ENCODE measurements at places on chromosomes 4 and X.

DNA sequence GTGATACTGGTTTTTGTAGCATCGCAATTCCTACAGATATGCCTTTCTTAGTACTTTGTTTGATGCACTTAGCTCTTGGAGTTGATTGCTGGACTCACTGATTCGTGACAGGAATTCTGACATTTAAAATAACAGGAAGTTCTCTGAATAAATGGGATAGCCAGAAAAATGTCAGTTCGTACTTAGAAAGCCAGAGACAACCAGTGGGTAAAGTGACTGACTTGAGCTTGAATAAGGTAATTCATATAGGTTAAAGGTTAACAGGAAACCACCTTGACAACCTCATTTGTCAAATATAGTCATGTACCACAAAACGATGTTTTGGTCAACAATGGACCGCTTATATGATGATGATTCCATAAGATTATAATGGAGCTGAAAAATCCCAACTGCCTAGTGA is 181.4 kb downstream of the RPA4 start:
- H3K4me3 ChIP-seq, result no peak overlapping the region
- no peaks in the 10 kb centered on the region for H3K4me1 ChIP-seq
- DNase-seq, result no peak
- no peaks in the 10 kb centered on the region for H3K27me3 ChIP-seq
- no peak overlapping the region for H3K27ac ChIP-seq
- no peaks in the 10 kb centered on the region for H3K36me3 ChIP-seq

GRCh38 chr4:106530024-106530361 is 161.4 kb upstream of the GIMD1 start:
- H3K27me3 ChIP-seq, result no peaks in the 10 kb centered on the region
- no peak for DNase-seq
- H3K27ac ChIP-seq, result no peak overlapping the region
- H3K4me1 ChIP-seq, result no peaks in the 10 kb centered on the region

DNA sequence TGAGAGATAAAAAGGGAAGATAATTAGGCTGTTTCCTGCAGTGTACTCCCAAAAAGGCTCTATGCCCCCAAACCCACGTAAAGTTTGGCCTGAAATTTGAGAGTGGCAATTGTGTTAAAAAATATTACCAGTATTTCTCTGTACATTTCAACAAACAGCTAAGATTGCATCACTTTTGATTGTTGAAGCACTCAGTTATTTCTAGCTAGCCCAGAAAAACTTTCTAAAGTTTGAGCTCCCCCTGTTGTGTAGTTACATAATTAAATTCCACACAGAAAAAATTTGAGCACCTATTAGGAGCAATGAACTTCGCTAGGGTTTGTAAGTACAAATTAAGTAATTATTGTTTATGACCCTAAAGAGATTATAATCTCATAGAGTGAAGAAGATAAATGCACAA is 109.4 kb downstream of the DLG3 start:
- no peaks in the 10 kb centered on the region for H3K36me3 ChIP-seq
- H3K27ac ChIP-seq, result no peak overlapping the region
- H3K4me3 ChIP-seq, result no peak overlapping the region
- H3K27me3 ChIP-seq, result no peaks in the 10 kb centered on the region

- no peaks in the 10 kb centered on the region for H3K4me1 ChIP-seq
- DNase-seq, result no peak
- H3K4me3 ChIP-seq, result no peak overlapping the region
- H3K27ac ChIP-seq, result no peak overlapping the region
- H3K36me3 ChIP-seq, result no peaks in the 10 kb centered on the region
Measured at GRCh38 chr4:173486714-173487392, 43.2 kb downstream of the HAND2 start.

DNA sequence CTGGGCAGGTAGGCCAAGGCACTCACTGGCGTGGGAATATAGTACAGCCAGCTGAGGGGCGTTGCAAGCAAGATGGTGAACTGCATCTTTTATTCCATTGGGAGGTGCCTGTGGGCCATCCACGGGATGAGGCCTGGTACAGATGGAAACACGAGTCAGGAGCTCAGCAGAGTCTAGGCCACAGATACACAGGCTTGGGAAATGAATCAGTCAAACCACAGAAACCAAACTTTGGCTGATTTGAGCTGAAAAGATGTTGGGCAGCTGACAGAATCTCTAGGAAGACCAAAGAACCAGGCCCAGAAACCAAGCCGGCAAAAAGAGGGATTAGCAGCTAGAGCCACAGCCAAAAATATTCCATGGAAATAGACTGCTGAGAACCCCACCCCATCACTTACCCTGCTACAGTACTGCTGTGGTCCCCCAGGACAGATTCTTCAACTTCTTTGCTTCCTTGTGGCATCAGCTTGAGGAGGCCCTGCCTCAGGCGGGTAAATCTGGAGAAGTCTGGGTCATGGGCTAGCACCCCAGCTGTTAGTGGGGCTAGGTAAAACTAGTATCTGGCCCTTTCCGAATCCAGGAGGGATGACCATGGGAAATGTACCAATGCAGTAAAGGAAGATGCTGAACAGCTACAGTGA is 75.4 kb downstream of the TMEM131L start:
- peaks cover 1% of the 10 kb centered on the region for H3K4me1 ChIP-seq
- no peaks in the 10 kb centered on the region for H3K27me3 ChIP-seq
- no peak overlapping the region for H3K27ac ChIP-seq
- DNase-seq, result no peak

DNA sequence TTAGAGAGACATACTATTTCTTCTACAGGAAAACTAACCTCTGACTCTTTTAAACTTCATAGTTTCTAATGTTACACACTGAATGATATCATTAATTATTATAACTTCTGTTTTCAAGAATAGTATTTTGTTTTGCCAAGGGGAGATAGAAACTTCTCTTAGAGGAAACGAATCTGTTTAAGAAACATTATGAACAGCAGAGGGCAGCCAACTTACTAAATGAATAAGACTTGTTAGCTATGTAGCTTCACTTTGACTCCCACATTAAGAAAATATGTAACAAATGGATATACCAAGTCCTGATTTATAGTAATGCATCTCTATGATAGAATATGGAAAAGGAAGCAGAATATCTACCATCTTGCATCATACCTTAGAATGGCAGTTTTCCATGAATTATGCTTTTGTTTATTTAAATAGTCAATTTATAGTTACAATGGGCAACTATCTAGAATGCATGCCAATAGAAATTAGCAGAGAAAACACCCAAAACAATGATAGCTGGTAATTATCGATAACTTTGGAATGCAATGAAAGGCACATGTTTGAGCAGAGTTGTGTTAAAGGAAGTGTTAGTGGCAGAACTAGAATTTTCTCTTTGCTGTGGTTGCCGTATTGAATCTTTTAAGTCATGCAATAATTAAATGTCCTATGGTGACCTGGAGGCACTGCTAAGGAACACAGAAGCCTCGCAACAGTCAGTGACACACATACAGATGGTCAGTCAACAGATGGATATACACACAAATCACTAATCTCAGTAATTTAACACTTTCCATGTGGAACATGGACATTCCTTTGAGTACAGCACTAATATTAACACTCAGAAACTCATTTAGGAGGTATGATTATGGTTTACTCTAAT is 105.7 kb upstream of the PDLIM3 start:
- H3K4me3 ChIP-seq, result no peak overlapping the region
- no peaks in the 10 kb centered on the region for H3K36me3 ChIP-seq
- H3K27me3 ChIP-seq, result no peaks in the 10 kb centered on the region
- peaks cover 2% of the 10 kb centered on the region for H3K4me1 ChIP-seq
- no peak overlapping the region for H3K27ac ChIP-seq

DNA sequence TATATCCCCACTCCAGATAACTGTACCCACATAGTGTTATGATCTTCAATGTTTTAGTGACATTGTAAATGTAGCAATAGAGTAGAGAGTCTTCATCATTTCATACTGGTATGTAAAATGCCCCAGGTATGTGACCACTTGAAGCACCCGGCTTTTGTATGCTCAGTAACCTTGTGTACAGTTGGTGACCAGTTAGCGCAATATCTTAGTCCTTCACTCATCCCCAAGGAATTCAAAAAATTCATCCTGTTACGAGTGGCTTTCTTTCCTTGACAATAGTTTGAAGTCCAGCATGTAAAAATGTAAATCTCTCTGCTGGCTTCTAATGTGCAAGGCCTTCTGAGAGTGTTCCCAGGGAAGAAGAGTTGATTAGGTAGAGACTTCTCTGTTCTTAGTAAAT is 145.6 kb downstream of the ARX start:
- no peaks in the 10 kb centered on the region for H3K4me1 ChIP-seq
- H3K27ac ChIP-seq, result no peak overlapping the region
- no peaks in the 10 kb centered on the region for H3K27me3 ChIP-seq
- no peak overlapping the region for H3K4me3 ChIP-seq
- no peaks in the 10 kb centered on the region for H3K36me3 ChIP-seq
- DNase-seq, result no peak

DNA sequence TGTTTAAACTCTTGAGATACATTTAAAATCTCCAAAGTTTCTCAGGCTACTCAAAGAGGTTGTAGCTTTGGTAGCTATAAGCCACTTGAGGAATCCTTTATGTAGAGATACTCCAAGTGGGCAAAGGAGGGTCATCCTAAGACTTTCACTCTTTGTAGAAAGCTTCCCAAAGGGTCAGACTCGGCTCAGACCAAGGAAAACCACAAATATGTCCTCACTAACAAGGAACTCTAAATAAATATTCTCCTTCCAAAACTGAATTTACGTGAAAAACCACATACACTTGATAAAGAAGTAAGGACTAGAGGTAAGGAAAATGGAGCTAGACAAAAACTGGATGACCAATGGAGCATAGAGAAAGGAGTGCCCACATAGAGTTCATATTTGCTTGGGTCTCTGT is 41.7 kb upstream of the DDX60 start:
- DNase-seq, result no peak
- no peak overlapping the region for H3K4me3 ChIP-seq
- H3K27me3 ChIP-seq, result no peaks in the 10 kb centered on the region
- H3K27ac ChIP-seq, result no peak overlapping the region

DNA sequence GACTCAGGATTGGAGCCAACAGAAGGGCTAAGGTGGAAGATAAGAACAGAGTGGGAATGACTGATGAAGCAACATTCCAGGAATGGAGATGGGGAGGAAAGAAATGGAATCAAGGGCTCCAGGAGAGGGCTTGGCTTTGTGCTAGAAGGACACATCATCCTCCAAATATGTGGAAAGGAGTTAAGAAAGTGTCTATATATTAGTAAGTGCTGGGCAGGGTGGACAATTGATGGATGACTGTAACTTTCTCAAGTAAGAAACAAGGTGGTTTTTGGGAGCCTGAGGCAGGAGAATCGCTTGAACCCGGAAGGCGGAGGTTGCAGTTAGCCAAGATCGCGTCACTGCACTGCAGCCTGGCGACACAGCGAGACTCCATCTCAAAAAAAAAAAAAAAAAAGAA is 71.6 kb upstream of the NFKB1 start:
- H3K4me1 ChIP-seq, result no peaks in the 10 kb centered on the region
- H3K27me3 ChIP-seq, result no peaks in the 10 kb centered on the region
- H3K4me3 ChIP-seq, result no peak overlapping the region

DNA sequence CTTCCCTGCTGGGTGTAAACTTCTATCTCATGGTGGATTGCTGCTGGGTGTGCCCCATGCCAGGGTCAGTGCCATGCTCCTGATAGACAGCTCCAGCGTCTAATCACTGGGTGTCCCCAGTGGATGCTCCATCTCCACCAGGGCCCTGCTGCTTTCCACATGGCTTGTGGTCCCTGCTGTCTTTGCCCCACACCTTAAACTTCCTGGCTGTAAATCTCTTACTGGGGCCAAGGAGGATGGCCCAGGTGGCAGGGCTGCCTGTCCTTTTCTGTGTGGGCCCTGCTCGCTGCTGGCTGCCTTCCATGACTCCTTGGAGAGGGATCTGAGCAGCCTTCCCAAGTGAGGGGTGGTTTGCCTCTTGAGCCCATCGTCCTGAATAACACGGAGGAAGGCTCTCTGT is 51.8 kb downstream of the RGS12 start:
- no peaks in the 10 kb centered on the region for H3K36me3 ChIP-seq
- H3K27ac ChIP-seq, result no peak overlapping the region
- DNase-seq, result no peak
- no peak overlapping the region for H3K4me3 ChIP-seq

- no peaks in the 10 kb centered on the region for H3K36me3 ChIP-seq
- no peaks in the 10 kb centered on the region for H3K4me1 ChIP-seq
- H3K27ac ChIP-seq, result no peak overlapping the region
- H3K4me3 ChIP-seq, result no peak overlapping the region
Measured at GRCh38 chr4:73208376-73208775, 50.2 kb downstream of the ANKRD17 start.

DNA sequence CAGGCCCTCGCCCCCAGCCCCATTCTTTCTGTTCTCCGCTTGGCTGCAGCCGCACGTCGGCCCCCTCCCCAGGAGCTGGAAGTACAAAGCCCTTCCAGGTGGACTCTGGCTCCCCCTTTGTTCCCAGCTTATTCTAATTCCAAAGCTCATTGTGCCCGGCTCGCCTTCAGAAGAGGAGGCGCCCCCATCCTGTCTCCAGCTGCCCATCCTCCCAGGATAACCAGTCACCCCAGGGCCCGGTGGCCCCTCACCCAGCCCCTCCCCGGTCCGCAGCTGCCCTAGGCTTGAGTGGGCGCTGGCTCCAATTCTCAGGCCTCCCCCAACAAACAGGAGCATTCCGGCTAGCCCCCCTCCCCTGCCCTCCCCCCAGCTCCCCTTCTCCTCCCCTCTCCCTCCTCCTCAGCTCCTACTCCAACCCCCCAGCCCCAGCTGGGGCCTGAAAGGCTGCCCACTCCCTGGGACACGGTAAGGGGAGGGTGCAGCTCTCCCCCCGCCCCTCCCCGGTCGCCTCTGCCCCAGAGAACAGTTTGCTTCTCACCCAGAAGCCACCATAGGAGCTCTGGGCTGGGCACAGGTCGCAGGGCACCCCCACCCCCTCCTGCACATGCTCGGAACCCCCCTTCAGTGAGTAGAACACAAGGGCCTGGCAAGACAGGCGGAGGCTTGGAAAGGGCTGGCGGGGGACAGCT is 3.1 kb upstream of the SLC6A8 start:
- H3K36me3 ChIP-seq, result peaks cover under 1% of the 10 kb centered on the region
- H3K27me3 ChIP-seq, result no peaks in the 10 kb centered on the region
- H3K4me1 ChIP-seq, result peaks cover 6% of the 10 kb centered on the region
- no peak for DNase-seq
- H3K4me3 ChIP-seq, result peak overlapping the region; percentile 7

GRCh38 chr4:68288393-68288740 is 42.9 kb upstream of the TMPRSS11B start:
- H3K4me1 ChIP-seq, result no peaks in the 10 kb centered on the region
- no peaks in the 10 kb centered on the region for H3K36me3 ChIP-seq
- no peaks in the 10 kb centered on the region for H3K27me3 ChIP-seq
- H3K27ac ChIP-seq, result no peak overlapping the region

DNA sequence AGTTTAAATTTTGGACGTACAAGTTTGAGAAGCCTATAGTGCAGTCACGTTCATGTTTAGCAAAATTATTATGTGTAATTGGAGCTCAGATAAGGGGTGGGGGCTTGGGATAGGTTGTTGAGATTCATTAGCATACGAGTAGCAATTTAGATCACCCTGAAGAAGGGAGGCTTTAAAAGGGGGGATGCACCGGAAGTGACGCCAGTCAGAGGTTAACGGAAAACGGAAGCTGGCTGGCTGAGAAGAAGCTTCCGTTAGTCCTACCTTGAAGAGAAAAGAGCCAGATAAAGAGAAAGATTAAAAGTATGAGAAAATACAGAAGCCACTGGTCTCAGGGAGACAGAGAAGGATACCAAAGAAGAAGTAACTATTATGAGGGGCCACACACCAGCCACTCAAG is 1.1 kb upstream of the NXT2 start:
- H3K36me3 ChIP-seq, result no peaks in the 10 kb centered on the region
- DNase-seq, result no peak
- no peaks in the 10 kb centered on the region for H3K27me3 ChIP-seq
- no peak overlapping the region for H3K27ac ChIP-seq
- no peak overlapping the region for H3K4me3 ChIP-seq
